Psoas muscle (tissue), 8 donors: ENCODE measurements at places on chromosomes 5 and 9. TPM values are rescaled to one million over a fixed set of nuclear protein-coding genes. Genes with fewer than 3 reads are reported as not detected.

GRCh38 chr9:105346273-105346672, 101.6 kb upstream of the FSD1L start:
- no peak for DNase-seq

- no peak for DNase-seq
Measured at GRCh38 chr5:165565911-165566310, 2060.5 kb downstream of the MAT2B start.

- DNase-seq: no peak
Measured at GRCh38 chr5:181197326-181197951, 7.6 kb downstream of the TRIM7 start.

GRCh38 chr9:35903049-35903448, 3.0 kb upstream of the HRCT1 start:
- DNase-seq: no peak

- no peak for DNase-seq
Measured at GRCh38 chr5:39100301-39100850, 26.2 kb upstream of the RICTOR start.

GRCh38 chr9:134768709-134769351, 111.8 kb upstream of the FCN2 start:
- peak; percentile 62 for DNase-seq

Gene GFI1B
- polyA plus RNA-seq: 0.14 TPM

Gene INSL4
- 0.01 TPM for polyA plus RNA-seq
